ENCODE measurements at places on chromosomes 7 and 10. TPM values are rescaled to one million over a fixed set of nuclear protein-coding genes. Genes with fewer than 3 reads are reported as not detected.

DNA sequence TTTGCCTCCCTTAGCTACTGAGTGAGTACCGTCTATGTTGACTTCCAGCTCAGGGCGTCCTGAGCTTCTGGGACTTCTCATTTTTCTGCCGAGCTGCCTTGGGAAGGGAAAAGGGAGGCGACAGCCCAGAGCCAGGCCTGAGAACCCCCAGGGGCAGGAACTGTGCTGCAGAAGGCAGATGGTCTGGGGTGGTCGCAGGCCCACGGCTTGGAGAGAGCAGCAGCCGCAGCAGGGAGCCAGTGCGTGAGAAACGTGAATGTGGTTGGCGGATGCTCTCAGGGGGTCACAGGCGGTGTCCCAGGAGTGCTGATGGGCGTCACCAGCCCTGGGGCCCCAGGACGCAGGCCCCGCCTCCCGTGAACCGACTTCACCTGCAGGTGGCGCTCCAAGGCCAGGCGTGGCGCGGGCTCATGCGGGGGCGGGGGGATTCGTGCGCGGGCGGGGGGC is 9.2 kb upstream of the PWWP2B start:
- no peaks in the 10 kb centered on the region for H3K4me1 ChIP-seq
- H3K27me3 ChIP-seq, result no peaks in the 10 kb centered on the region
- H3K4me3 ChIP-seq, result no peak overlapping the region

- H3K36me3 ChIP-seq, result no peaks in the 10 kb centered on the region
- peaks cover 6% of the 10 kb centered on the region for H3K4me1 ChIP-seq
- no peak overlapping the region for H3K4me3 ChIP-seq
- no peak for DNase-seq
Measured at GRCh38 chr7:111239437-111239836, 148.5 kb downstream of the LRRN3 start.

GRCh38 chr10:65891073-65891981 is 1034.5 kb upstream of the LRRTM3 start:
- no peaks in the 10 kb centered on the region for H3K4me1 ChIP-seq
- H3K27ac ChIP-seq, result no peak overlapping the region
- no peak for DNase-seq

DNA sequence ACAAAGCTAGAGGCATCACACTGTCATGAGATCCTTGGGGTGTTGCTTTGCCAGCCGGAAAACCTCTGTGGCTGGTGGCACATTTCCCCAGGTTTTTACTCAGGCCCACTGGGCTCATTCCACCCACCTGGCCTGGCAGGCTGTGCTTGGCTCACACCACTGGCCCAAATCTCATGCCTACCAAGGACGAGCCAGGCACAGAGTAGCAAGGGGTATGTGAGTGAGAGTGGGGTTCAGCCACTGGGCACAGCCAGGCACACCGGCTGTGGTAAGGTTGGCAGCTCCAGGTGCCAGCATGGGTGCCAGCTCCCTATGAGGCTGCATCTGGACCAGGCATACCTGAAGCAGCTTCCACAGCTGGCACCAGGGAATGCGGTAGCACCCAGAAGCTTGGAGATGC is 21.4 kb downstream of the STEAP1 start:
- DNase-seq, result no peak
- no peaks in the 10 kb centered on the region for H3K4me1 ChIP-seq
- no peak overlapping the region for H3K27ac ChIP-seq
- H3K4me3 ChIP-seq, result no peak overlapping the region
- H3K27me3 ChIP-seq, result no peaks in the 10 kb centered on the region

DNA sequence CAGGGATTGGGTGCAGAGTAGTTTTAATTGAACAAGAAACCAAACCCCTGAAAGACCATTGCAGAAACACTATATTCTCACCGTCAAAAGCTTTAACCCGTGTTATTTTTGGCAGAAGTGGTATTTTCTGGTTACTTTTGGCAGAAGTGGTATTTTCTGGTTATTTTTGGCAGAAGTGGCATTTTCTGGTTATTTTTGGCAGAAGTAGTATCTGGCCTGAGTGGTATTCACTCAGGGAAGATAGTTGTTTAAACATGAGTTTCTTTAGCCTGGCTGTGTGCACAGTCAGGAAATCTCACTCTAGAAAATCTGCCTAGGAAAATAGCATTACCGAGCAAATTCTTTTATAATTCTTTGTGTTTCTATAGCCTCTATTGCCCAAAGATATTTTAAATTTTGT is 322.7 kb downstream of the GFRA1 start:
- no peaks in the 10 kb centered on the region for H3K36me3 ChIP-seq
- no peak overlapping the region for H3K27ac ChIP-seq
- H3K4me1 ChIP-seq, result no peaks in the 10 kb centered on the region
- H3K27me3 ChIP-seq, result no peaks in the 10 kb centered on the region
- no peak overlapping the region for H3K4me3 ChIP-seq

DNA sequence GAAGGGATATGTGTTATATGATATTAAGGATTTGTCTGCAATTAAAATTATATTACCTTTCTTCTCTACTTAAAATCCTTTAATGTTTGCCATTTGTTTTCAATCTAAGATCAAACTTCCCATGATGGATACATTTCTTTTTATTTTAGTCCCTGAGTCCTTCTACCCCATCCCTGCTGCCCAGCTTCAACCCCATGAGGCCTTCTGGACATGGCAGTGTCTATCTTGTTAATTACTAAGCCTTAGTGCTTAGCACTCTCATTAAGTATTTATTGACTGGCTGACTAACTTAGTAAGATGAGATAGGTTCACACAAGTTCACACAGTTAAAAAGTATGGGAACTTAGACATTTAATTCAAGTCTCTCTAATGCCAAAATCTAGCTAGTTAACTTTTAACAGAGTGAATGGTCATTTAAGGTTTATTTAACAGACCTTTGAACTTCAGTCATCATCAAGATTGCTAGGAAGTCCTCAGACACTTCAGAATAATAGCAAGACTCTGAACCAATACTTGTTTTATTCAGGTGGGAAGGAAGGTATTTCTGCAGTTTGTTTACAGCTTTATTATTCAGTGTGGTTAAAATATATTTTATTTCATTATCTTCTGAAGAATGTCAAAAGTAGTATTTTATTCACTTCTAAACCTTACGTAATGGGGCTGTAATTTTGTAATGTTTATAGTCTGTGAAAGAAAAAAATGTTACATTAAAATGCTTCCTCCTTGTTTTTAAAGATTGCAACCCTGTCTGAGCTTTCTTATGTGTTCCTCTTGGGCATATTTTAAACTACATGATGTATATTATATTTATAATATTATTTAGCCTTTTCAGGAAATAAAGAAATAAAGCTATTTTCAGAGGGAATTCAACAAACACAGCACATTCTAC is 848.9 kb downstream of the REEP3 start:
- H3K4me3 ChIP-seq, result no peak overlapping the region
- no peaks in the 10 kb centered on the region for H3K27me3 ChIP-seq

GRCh38 chr10:61673360-61673759 is 10.6 kb downstream of the CABCOCO1 start:
- H3K27me3 ChIP-seq, result no peaks in the 10 kb centered on the region
- H3K36me3 ChIP-seq, result no peaks in the 10 kb centered on the region
- H3K4me1 ChIP-seq, result no peaks in the 10 kb centered on the region
- DNase-seq, result no peak

DNA sequence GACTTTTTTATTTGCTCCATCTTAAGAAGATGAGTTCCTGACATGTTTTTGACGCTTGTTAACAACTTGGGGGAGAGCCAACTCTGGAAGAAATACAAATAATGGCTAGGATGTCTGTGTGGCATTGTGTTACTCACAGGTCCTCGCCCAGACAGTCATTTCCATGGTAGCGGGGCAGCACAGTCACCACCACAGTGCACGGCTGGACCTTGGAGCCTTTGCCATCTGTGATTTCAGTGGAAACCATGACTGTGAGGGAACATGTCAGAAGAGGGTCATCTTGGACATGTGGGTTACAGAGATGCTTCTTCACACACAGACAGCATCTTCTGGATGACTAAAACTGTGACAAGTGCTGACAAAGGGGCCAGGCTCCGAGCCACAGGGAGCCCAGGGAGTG is 74.5 kb downstream of the PKD1L1 start:
- DNase-seq, result no peak
- no peaks in the 10 kb centered on the region for H3K36me3 ChIP-seq
- no peak overlapping the region for H3K27ac ChIP-seq
- H3K27me3 ChIP-seq, result no peaks in the 10 kb centered on the region
- H3K4me3 ChIP-seq, result no peak overlapping the region
- no peaks in the 10 kb centered on the region for H3K4me1 ChIP-seq

DNA sequence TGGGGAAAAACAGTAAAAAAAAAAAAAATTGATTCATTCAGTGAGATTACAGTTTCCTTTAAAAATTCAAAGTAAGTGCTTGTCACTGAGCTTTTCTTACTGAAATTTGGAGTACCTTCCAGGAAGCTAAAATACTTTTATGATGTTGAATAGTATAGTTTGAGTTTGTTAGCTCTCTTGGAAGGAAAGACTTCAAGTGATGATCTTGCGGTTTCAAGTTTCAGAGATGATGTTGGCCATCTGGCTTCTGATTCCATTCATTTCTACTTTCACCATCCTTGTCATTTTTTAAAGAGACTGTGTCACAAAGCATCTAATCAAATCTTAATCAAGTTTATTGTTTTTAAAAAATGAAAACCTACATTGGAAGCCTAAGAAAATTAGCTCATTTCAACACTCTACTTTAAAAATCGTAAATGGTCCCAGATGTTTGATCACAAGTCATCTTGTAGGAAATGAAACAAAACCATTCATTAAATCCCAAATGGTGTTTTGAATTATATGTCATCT is 4.9 kb upstream of the HERPUD2 start:
- H3K4me3 ChIP-seq, result no peak overlapping the region
- H3K4me1 ChIP-seq, result no peaks in the 10 kb centered on the region
- H3K36me3 ChIP-seq, result no peaks in the 10 kb centered on the region
- DNase-seq, result no peak
- H3K27me3 ChIP-seq, result no peaks in the 10 kb centered on the region
- no peak overlapping the region for H3K27ac ChIP-seq

DNA sequence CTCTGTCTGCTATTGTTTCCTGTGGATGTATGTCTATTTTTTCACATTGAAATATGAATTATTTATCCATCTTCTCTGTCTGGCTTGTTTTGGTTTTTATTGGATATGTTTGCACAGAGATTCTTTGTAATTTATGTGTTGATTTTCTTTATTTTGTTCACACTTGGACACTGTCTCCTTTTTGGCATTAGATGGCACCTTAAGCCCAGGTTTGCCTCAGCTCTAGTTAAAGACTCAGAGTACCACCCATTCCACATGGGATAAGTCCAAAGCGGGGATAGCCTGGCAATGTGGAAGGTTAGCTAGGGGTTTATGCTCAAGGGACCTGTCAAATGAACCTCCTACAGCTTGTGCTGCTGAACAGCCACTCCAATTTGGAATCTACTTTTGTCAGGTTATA is 14.1 kb downstream of the FEZF1 start:
- no peaks in the 10 kb centered on the region for H3K36me3 ChIP-seq
- H3K4me3 ChIP-seq, result no peak overlapping the region
- DNase-seq, result no peak
- no peak overlapping the region for H3K27ac ChIP-seq

The PAPSS2 gene
- 30.2 TPM for total RNA-seq

The PGAM2 gene
- total RNA-seq, result 0.76 TPM

The SFTPD gene
- total RNA-seq, result 0.97 TPM

The MRC1 gene
- 33.8 TPM for total RNA-seq

All from uterus (tissue), 4 donors.